A172 (cell line): ENCODE measurements at places on chromosomes 5 and 9.

GRCh38 chr9:77764894-77765780 is 117.0 kb upstream of the GNA14 start:
- peak; percentile 30 for DNase-seq

- DNase-seq = no peak
Observed at GRCh38 chr9:135357863-135358551, 121.6 kb upstream of the PPP1R26 start.

GRCh38 chr9:132135456-132135855 is 26.4 kb upstream of the NTNG2 start:
- no peak for DNase-seq

GRCh38 chr5:127957701-127958239 is 125.8 kb upstream of the SLC12A2 start:
- no peak for DNase-seq

DNA sequence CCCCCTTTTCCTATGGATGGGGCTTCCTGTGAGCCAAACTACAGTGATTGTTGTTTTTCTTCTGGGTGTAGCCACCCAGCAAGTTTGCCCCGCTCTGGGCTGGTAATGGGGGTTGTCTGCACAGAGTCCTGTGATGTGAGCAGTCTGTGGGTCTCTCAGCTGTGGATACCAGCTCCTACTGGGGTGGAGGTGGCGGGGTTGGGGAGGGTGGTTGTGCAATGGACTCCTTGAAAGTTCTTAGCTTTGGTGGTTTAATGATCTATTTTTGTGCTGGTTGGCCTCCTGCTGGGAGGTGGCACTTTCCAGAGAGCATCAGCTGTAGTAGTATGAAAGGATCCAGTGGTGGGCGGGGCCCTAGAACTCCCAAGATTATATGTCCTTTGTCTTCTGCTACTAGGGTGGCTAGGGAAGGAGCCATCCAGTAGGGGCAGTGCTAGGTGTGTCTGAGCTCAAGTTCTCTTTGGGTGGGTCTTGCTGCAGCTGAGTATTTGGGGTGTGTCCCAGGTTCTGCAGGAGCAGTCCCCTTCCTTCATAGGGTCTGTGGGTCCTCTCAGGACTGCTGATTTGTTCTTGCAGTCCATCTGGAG is 275.6 kb upstream of the PAPPA start:
- no peak for DNase-seq

GRCh38 chr9:136059851-136060670 is 35.0 kb downstream of the NACC2 start:
- peak; percentile 86 for DNase-seq

GRCh38 chr9:16422114-16422513 is 448.4 kb downstream of the BNC2 start:
- DNase-seq = no peak

DNA sequence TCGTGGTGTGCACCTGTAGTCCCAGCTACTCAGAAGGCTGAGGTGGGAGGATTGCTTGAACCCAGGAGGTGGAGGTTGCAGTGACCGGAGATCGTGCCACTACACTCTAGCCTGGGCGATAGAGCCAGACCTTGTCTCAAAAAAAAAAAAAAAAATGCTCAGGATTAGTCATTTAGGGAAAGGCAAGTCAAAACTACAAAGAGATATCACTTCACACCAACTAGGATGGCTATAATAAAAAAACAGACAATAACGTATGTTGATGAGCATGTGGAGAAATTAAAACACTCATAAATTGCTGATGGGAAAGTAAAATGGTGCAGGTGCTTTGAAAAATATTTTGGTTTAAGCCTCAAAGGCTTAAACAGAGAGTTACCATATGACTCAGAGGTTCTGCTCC is 6.3 kb upstream of the ANKRD34B start:
- no peak for DNase-seq

DNA sequence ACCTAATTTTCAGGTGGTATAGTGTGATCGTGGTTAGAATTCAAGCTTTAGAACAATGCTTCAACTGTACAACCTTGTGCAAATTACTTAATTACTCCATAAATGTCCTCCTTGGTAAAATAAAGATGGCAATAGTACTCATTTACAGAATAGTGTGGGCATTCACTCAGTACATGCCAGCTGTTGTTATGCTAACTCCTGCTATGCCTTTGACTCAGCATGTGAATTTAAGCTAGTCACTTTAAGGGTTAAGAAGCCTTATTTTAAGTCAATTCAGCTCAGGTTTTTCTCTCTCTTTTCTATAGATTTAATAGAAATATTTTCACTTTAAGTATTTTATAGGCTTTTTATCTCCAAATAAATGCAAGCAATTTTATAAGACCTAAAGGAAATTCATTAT is 335.6 kb upstream of the ITGA1 start:
- no peak for DNase-seq

- DNase-seq = no peak
Observed at GRCh38 chr5:109062664-109063063, 315.0 kb downstream of the FER start.

GRCh38 chr5:81232464-81233079 is 550 bp upstream of the CKMT2 start:
- no peak for DNase-seq

DNA sequence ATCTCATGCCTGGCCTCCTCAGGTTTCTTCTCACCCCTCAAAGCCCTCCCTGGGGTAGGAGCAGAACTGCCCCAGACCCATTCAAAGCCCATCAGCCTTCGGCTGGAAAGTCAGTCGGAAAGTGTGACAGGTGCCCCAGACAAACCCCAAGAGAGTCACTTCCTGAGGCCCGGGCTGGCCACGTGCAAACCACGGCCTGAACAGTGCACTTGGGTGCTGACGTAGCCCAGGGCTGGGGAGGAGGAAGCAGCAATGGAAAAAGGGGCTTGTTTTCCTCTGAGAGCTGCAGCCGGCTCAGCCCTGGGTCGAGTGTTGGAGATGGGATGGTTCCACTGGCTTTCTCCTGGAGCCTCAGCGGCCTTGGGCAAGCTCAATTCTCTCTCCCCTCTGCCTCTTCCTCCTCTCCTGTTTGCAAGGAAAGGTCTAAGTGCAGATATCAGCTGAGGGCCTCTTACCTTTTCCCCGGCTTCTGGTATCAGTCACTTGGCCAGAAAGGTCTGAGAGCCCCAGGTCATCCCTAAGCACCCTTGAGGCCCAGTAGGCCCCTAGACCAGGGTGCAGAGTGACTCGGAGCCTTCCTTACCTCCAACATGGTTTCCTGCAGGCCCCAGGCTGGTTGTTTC is 5.9 kb upstream of the EGR1 start:
- DNase-seq = no peak

- no peak for DNase-seq
Observed at GRCh38 chr9:84371737-84372136, 31.2 kb upstream of the SLC28A3 start.

DNA sequence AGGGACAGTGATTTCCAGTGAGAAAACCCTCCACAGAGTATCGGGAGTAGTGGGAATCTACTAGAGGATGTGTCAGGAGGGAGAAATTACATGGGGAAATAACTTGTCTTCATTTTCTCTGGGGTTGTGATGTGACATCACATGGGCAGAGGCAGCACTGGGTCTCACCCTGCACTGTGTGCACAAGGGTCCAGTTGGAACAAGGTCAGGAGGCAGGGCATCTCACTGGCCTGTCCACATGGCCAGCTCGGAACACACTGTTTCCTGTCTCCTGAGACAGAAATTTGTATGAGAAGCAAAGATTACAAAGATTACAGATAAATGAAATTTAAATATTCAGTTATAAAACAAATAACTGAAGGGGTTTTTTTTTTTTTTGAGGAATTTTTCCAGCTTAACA is 62.6 kb upstream of the ECM2 start:
- DNase-seq = no peak

GRCh38 chr9:76451234-76451633 is 7.7 kb upstream of the GCNT1 start:
- peak; percentile 64 for DNase-seq

- no peak for DNase-seq
Observed at GRCh38 chr5:56585999-56586691, 229.2 kb upstream of the MAP3K1 start.

- DNase-seq = no peak
Observed at GRCh38 chr5:139076111-139076510, 122.1 kb downstream of the SIL1 start.

DNA sequence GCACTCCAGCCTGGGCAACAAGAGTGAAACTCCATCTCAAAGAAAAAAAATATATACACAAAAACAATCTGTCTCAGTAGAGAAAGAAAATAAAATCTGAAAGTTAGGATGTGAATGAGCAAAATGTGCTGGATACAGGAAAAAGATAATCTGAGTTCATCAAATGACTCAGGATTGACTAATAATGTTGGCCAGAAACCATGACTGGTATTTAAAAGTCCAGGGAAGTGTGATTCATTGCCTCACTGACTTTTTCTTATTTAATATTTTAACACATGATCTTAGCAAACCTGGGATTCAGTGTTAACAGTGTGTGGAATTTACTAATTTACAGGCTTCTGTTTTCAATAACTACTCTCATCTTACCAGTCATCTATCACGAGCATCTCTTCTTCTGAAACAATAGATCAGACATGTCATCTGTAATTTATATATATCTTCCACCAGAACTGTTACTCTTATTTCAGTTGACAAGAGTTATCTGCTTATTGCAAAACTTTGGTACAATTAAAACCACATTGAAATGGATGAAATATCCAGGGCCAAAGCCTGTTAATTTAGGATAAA is 256.7 kb downstream of the CDH12 start:
- peak; percentile 92 for DNase-seq

DNA sequence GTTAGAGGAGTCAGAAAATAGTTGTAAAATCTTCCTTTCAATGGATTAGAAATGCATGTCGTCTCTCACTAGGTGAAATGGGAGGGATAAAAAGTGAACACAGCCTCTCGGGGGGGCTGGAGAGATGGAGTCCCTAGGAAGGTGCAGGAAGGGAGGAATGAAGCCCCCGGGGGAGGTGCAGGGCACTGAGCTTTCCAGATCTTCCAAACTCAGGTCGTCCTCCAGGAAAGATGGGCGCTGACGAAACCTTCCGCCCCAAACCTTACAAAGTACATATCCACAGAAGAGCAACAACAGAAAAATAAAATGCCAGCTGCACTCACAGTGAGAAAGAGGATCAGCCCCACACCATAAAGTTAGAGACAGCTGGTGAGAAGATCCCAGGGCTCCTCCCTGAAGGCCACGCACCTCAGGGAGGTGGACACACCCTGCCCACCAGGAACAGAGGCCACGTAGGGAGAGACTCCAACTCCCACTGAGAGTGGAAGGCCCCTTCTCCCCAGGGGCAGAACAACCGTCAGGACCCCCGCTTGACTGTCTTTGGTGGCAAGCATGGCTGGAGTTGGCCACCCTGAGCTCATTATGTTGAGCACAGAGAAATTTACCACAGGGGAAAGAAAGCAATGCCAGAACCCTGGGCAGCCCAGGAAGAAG is 174.3 kb downstream of the AUH start:
- no peak for DNase-seq

GRCh38 chr9:93509084-93509483 is 55.7 kb upstream of the FAM120AOS start:
- no peak for DNase-seq

DNA sequence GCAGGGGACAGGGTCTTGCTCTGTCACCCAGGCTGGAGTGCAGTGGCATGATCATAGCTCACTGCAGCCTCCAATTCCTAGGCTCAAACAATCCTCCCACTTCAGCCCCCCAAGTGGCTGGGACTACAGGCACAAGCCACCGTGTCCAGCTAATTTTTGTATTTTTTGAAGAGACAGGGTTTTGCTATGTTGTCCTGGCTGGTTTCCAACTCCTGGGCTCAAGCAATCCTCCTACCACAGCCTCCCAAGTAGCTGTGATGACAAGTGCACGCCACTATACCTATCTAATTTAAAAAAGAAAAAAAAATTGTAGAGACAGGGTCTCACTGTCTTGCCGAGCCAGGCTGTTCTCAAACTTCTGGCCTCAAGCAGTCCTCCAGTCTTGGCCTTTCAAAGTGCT is 31.6 kb upstream of the LECT2 start:
- no peak for DNase-seq

- no peak for DNase-seq
Observed at GRCh38 chr5:117271656-117272055, 697.0 kb upstream of the SEMA6A start.

- peak; percentile 98 for DNase-seq
Observed at GRCh38 chr5:143177263-143177983, 226.1 kb downstream of the NR3C1 start.

DNA sequence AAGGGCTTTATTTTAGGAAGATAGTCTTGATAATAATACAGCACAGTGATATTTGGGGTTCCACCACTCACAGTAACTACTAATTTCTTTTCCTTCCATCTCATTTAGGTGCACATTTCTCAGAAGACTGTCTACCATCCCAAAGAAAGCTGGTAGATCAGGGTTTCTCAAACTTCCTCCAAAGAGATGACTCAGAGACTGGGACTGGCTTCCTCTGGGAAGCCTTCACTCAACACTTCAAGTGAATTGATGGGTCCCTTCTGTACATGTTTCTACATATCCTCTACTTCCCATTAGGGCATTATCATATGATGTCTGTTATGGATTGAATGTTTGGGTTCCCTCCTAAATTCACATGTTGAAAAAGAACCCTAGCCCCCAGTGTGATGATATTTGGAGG is 138.5 kb downstream of the SPOCK1 start:
- DNase-seq = no peak

DNA sequence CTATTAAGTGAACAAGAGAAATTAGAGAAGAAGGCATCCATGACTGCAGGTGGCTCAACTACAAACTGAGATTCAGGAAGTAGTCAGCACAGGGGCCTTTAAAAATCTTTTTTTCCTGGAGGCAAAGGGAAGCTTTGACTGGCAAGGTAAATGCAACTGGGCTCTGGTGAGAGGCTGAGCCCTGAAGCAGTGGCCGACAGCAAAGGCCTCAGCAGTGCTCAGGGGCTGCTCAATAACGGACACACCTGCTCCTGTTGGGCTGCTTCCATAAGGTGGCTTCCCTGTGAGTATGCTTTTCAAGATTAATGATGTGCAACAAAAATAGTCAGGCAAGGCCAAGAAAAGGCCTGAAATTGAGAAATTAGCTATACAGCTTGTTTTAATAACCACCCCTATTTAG is 134.2 kb upstream of the RGMB start:
- no peak for DNase-seq

DNA sequence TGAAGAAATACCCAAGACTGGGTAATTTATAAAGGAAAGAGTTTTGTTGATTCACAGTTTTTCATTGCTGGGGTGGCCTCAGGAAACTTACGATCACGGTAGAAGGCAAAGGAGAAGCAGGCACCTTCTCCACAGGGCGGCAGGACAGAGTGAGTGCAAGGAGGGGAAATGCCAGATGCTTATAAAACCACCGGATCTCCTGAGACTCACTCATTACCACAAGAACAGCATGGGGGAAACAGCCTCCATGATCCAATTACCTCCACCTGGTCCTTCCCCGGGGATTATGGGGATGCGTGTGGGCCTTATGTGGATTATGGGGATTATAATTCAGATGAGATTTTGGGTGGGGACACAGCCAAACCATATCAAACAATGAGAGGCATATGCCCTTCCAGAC is 18.5 kb upstream of the RORB start:
- no peak for DNase-seq

DNA sequence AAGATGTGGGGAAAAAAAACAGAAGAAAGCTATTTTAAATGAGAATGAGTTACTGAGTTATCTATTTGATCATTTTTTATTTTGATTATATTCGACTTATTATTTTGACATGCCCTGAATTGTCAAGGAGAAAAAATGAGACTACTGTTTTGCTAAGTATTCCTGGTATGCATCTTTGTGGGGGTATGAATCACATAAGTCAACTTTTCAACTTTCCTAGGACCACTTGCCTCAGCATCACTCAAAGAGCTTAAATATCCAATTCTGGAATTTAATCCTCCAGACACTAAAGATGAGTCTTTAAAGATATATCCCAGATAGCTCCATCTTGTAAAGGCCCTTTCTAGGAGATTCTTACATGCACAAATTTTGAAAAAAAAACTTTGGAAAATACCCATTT is 17.4 kb upstream of the SPDL1 start:
- DNase-seq = no peak

GRCh38 chr5:169344629-169345028 is 43.7 kb upstream of the SLIT3 start:
- no peak for DNase-seq
